Stimulated activated CD4-positive, alpha-beta T cell treated with anti-CD3 and anti-CD28 coated beads, Interleukin-2, amount 100 ng/mL, for 4 hours (primary cell): ENCODE measurements at places on chromosomes 11 and 22.

- no peak for DNase-seq
Observed at GRCh38 chr11:123373754-123374621, 56.1 kb upstream of the GRAMD1B start.

- DNase-seq: no peak
Observed at GRCh38 chr22:39688186-39688785, 117.7 kb downstream of the CACNA1I start.

DNA sequence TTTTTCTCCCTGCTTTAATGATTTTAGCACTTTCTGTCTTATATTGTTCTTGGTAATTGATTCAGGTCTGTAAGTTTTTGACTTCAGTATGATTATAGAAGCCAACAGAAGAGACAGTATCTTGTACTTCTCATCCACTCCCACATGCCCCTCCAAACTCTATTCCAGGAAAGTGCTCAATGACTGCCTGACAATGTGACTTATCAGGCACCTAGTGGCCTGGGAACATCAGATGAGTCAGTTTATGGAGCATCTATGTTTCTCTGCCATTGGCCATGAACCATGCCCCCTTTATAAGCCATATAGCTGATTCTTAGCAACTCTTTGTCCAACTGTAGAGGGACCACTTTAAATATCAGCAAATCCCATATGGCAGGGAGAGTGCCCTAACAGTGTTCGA is 179.2 kb upstream of the MTMR2 start:
- no peak for DNase-seq

DNA sequence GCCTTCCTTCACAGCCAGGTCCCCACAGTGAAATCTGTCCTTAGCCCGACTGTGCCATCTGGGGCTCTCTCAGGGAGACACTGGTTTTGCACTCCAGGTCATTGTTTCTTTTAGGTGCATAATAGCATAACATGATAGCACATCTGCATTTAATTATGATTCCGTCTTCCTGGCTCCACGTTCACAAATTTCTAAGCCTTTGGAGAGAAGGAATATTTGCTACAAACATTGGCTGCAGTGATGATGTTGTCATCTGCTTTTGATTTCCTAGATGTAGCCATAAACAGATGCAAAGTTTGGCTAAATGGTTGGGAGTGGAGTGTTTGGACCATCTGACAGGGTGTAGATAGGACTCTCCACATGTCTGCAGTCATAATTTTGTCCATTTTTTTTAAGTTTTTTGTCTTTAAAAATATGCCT is 12.0 kb upstream of the CAT start:
- no peak for DNase-seq

DNA sequence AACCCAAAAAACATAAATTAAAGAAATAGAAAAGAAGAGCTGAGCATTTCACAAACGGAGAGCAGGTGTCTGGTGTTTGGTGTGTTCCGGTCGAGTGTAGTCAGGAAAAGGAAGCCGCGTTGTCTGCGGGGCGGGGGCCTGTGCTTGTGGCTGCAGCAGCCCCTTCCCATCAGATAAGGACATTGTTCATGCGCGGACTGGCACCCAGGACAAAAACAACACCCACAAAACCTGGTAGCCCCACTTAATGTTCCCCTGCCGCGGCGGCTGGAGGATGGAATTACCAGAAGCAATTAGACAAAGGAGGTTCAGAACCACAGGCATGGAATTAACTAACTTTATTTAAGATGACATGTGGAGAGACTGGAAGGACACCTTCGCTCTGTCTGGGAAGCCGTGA is 29.9 kb downstream of the KRTAP5-5 start:
- DNase-seq: no peak

- peak; percentile 51 for DNase-seq
Observed at GRCh38 chr22:45863981-45864751, 112.8 kb downstream of the WNT7B start.

- DNase-seq: no peak
Observed at GRCh38 chr11:113675003-113675561, 31.0 kb downstream of the TMPRSS5 start.

GRCh38 chr11:36700246-36700645 is 102.2 kb upstream of the RAG2 start:
- no peak for DNase-seq

- DNase-seq: no peak
Observed at GRCh38 chr11:33500332-33500731, 200.3 kb downstream of the C11orf91 start.

GRCh38 chr11:72491001-72491400 is 56.7 kb upstream of the CLPB start:
- no peak for DNase-seq

GRCh38 chr11:16713594-16713993 is 24.9 kb upstream of the C11orf58 start:
- no peak for DNase-seq

DNA sequence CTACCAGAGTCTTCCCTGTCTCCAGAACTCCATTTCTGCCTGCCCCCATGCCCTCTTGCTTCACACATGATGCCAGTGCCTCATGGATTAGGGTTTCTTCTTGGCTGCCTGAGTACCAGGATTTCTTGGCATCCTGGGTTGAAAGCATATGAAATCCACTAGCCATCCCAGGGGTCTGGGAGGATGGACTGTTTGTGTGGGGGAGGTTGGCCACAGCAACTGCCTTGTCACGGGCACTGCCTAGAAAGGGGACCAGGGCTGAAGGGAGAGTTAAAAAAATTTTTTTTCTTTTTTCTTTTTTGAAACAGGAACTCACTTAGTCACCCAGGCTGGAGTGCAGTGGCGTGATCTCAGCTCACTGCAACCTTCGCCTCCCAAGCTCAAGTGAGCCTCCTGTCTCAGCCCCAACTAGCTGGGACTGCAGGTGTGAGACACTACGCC is 4.2 kb downstream of the USP35 start:
- DNase-seq: no peak

GRCh38 chr11:30583476-30584280 is 2.5 kb downstream of the MPPED2 start:
- no peak for DNase-seq

- no peak for DNase-seq
Observed at GRCh38 chr22:29581799-29582198, 886 bp upstream of the NIPSNAP1 start.

- no peak for DNase-seq
Observed at GRCh38 chr11:59176330-59176729, 4.4 kb downstream of the DTX4 start.

- no peak for DNase-seq
Observed at GRCh38 chr22:27673839-27674238, 127.7 kb downstream of the MN1 start.

GRCh38 chr22:30078320-30079311 is 1.6 kb upstream of the HORMAD2 start:
- no peak for DNase-seq

DNA sequence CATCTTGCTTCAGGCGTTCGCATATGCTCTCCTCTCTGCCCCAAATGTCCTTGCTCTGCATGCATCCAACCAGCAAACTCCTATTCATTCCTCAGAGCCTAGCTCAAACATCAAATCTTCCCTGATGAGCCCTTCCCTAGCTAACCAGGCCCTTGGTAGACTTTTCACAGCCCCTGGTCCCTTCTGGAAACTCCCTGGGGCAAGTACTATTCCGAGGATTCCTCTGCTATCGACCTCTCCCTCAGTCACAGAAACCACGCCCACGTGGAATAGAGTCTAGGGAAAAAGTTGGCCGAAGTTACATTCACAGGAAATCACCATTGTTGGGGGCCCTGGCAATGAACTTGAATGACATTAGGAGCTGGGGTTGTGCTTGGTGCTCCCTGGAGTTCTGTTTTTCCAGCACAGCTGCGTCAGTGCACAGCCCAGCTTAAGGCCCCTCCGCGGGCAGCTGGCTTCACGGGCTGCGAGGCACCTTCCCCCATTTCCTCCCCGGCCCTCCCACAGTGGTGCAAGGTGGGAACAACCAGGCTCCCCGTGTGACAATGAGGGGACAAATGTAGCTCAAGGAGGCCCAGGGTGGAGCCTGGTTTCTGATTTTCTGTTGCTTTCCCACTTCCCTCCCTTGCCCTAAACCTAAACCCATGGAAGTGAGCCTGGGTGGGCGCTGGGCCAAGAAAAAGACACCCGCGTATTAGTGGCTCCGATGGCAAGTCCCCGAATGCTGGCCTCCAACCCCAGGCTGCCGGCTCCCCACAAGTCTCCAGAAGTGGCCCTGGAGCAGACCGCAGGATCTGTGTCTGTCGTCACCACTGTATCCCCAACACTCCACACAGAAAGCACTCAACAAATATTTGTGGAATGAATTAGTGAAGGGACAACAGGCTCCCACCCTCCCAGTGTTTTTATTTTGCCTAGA is 4.3 kb upstream of the ATP5MGL start:
- DNase-seq: no peak

- no peak for DNase-seq
Observed at GRCh38 chr22:34294986-34295385, 374.7 kb upstream of the LARGE1 start.

GRCh38 chr22:47089796-47090460 is 327.5 kb downstream of the TBC1D22A start:
- no peak for DNase-seq

DNA sequence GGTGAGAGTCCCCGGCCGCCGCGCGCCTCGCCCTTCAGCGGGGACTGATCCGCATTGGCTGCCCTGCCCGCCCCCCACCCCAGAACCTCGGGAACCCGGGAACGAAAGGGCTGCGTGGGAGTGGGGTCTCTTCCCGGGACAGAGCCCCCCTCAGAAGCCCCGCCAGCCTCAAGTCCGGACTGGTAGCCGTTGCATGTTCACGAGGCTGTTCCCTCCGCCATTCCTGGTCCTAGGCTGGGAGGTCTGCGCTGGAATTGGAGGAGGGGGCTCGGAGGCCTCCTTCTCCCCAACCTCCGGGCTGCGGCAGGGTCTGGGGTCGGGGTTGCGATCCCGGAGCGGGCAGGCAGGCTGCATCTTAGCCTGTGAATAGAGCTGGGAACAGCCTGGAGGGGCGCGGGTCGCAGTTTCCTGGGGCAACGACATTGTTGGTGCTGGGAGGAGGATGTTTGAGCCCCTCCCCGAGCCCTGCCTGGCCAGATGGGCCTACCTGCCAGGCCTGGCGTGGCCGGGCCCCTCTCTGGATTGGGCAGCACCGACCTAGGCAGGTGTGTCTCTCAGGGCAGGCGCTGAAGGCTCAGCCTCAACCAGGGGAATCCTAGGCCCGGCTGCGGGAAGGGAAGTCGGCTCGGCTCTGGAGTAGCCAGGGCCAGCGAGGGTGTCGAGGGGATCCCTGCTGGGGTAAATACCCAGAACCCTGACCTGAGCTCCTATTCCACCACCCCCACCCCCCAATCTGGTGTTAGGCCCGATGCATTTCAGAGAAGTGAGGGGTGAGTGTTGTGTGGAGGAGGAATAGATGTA is 670 bp downstream of the MAPK8IP1 start:
- no peak for DNase-seq

DNA sequence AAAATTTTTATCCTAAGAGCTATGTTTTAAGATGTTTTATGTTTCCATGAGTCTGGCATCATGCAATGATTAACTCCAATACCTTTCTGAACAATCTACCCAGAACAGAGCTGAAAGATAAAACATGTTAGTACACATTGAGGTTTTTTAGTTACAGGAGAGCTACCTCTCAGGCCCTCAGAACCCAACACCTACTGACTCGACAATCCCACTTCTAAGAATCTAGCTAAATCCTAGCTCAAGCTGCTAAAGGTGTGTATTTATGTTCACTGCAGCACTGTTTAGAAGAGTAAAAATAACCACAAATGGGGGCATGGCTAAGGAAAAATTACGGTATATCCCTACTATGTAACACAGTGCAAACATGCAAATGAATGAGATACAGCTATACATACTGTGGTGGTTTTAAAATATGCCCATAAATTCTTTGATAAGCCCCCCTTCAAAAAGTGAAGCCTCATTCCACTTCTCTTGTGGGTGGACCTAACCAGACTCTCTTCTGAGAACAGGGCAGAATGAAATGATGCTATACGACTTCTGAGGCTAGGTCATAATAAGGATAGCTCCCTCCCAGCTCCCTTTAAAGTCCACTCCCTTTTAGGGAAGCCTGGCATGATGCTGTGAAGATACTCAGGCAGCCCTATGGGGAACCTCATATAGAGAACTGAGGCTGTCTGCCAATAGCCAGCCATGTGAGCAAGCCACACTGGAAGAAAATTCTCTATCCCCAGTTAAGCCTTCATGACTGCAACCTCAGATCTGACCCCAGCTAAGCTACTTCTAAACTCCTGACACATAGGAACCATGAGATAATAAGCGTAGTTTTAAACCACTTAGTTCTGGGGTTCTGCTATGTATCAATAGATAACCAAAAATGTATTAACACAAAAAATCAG is 29.5 kb downstream of the TMEM123 start:
- no peak for DNase-seq

DNA sequence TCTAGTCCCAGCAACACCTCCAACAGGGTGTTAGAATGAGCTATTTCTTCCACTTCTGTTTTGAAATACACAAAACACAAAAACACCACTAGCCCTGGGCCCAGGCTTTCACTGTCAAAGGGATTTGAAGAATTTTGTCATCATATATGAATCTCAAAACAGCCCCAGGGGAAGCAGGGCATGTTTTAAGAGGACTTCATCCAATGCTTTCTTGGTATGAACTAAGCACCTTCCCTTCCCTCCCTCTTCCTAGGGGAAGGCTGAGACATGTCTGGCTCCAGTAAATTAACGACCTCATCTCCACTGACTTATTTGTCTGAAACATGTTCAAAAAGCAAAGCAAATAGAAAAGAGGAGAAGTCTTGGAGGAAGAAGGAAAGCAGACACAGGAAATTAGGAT is 75.7 kb upstream of the INCENP start:
- DNase-seq: no peak

DNA sequence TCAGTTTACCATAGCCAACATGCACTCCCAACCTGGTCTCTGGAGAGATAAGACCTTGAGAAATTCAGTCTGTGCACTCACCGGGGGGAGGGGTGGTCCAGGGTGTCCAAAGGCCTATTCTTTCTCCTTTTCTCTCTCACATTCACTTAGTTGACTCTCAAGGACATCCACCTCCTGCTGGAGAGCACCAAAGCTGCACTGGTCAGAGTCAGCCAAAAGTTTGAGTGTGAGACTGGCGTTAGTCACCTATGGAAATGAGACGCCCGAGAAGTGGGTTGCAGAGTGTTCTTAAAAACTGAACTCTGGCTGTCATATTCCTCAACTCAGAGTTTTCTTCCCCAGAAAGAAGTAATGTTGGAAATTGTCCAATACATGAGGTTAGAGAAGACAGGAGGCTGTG is 5.0 kb upstream of the UBQLNL start:
- no peak for DNase-seq

- DNase-seq: no peak
Observed at GRCh38 chr11:131652231-131652630, 281.8 kb downstream of the NTM start.

GRCh38 chr11:95341221-95341620 is 110.2 kb upstream of the SESN3 start:
- DNase-seq: no peak

DNA sequence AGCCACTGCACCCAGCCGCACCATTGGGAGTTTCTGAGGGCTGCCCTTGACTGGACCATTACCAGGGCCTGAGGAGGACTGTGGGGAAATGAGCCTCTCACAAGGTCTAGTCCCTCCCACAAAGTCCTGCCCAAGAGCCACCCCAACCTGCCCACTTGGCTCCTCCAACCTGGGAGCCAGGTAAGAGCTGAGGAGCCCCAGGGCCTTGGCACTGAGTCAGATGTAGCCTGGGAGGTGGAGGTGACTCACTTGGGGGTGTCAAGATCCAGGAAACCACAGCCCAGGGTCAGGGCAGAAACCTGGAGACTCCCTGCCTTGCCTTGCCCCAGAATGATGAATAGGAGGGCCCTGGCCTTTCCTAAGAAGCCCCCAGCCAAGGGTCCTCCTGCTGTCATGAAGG is 25.8 kb upstream of the P2RY2 start:
- DNase-seq: no peak
